GF-D8 (cell line): ENCODE measurements at places on chromosomes 4 and X.

- DNase-seq, result no peak
Observed at GRCh38 chr4:18621186-18621585, 599.6 kb upstream of the LCORL start.

GRCh38 chr4:173258866-173259265 is 75.3 kb downstream of the HMGB2 start:
- DNase-seq, result no peak

DNA sequence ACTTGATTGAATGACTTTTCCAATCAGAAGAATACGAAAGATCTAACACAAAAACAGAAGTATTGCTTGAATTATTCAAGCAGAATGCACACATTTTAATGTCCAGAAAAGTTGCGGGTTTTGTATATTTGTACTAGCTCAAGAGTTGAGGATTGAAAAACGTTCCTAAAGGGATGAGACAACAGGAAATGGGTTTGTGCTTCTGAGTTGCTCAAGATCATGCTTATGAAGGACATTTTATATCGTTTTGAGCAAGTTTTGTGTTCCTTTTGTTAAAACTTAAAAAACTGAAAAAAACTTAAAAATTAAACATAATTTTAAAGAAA is 353 bp upstream of the SMIM10 start:
- DNase-seq, result no peak

DNA sequence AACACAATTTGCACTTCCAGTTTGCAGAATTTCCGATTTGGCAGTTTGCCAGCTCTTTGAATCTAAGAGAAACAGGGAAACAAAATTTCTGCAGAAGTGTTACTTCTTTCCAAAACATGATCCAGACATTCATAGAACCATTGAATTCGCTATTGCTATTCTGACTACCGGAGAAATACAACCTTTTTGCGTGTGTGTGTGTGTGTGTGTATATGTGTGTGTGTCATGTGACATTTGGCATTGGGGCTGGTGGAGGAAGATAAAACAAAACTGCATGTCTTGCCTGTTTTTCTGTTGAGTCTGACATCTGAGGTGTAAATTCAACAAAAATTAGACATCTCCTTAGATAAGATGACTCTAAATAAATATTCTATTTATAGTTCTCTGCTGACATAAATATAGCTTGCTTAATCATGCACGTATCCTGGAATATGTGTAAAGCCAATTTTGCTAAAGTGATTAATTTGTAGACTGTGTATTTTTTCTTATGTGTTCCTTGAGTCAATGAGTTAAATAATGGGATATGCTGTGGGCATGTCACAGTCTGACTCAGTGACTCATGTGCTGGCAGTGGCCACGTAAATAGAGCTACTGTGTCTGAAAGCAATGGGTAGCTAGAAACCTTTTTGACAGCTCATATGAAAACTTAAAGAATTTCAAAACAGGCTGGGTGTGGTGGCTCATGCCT is 98.9 kb downstream of the HPGD start:
- peak; percentile 75 for DNase-seq

DNA sequence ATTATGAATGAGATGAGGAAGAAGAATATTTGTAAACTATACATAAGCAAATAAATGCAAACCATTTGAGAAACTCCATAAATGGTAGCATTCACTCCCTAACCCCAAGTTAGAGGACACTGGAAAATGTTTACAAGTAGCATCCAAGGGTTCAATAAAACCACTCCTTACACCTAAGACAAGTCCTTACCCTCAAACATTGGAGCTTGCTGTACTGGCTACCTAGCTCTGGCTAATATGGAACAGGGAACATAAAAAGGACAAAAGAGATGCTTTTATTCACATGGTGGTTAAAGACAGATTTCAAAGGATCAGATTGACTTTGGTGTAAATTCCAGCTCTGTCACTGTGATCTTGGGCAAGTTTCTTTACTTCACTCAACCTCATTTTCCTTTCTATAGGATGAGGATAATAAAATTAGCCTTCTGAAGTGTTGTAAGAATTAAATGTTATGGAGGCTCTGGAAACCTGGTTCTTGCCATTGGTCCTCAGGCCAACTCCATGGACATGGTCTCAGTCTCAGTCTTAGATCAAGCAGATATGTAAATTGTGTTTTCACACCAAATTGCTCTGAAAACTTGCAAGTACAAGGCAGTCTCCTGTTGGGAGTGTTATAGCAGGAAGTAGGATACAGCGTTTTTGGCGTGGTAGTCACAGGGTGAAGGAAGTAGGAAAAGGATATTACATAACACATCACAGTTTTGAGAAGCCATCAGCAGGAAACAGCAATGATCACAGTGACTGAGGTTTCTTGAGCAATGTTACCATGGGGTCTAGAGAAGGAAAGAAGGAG is 3.3 kb downstream of the CXCL1 start:
- DNase-seq, result peak; percentile 91

DNA sequence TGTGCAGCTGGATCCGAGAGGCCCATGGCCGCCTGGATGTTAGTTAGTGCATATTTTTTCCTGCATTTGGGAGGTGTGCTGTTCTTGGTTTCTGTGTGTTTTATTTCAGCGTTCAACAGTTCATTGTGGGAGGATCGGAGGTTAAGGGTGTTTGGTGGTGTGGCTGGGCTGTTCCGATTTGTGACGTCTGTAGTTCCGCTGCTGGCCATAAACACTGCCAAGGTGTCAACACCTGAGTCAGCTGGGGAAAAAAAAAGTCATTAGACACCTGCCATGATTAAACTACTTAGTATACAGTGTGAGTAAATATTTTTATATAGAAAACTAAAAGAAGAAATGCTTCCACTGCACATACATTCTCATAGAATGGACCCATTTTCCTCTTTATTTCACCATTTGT is 200.2 kb downstream of the APBB2 start:
- no peak for DNase-seq

DNA sequence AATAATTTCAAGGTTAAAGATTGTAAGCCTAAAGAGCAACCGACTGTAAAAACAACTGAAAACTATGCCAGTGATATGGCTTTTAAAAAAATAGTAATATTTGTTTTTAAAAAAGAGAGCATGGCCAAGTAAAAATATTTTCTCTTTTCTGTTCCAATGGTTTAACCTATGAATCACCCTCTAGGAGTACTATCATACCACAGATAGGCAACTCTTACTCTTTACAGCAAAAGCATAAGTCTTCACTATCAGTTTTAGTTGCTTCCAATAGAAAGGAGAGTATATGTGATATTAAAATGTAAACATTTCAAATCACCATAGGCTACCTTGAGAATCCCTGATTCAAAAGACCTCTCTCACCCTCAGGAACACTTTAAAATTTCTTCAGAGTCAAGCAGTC is 102.6 kb downstream of the AMELX start:
- DNase-seq, result no peak

DNA sequence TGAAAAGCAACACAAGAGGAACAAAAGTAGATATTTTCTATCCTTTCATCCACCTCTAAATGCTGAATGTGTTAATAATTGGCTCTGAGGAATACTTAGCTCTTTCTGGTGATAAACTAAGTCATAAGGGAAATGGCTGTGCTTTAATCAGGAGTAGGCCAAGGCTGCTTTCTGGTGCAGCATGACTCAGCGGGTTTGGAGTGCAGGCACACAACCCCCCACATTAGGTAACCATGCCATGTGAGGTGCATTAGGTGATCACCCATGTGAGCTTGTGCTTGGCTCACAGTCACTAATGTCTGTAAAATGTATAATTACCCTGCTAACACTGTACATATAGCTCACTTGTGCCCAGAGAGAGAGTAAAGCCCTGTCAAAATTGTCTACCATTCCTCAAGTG is 57.2 kb downstream of the USP38 start:
- DNase-seq, result no peak

GRCh38 chr4:146943691-146944375 is 1.8 kb downstream of the TTC29 start:
- DNase-seq, result no peak

GRCh38 chr4:88828842-88829571 is 131.4 kb upstream of the NAP1L5 start:
- DNase-seq, result no peak

- no peak for DNase-seq
Observed at GRCh38 chr4:147760695-147761094, 28.8 kb downstream of the ARHGAP10 start.

DNA sequence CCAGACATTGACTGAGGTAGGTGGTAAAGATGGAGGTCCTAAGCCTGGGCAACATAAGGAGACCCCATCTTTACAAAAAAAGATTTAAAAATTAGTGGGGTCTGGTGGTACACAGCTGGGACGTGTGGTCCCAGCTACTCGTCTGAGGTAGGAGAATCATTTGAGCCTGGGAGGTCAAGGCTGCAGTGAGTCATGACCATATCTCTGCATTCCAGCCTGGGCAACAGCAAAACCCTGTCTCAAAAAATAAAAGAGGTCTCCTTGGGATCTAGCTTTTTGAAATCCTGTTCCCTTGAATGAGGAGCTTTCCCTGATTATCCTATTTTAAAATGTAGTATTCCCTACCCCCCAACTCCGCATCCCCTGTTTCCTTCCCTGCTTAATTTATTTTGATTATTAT is 78.7 kb upstream of the OGT start:
- no peak for DNase-seq

DNA sequence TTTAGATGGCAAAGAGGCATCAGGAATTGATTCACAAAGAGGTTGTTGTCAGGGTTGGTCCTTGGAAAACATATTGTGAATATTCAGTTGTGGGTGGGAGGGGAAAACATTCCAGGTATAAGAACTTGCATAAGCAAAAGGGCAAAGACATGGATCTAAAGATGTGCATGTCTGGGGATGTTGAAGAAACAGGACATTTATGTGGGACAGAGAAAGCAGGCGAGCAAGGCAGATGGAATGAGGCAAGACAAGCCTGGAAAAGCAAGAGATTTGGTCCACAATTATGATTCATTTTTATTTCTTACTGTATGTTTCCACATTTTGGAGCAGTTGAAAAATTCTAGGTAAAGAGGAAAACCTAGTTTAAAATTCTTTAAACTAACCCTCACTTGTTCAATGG is 134.9 kb upstream of the CXXC4 start:
- no peak for DNase-seq

DNA sequence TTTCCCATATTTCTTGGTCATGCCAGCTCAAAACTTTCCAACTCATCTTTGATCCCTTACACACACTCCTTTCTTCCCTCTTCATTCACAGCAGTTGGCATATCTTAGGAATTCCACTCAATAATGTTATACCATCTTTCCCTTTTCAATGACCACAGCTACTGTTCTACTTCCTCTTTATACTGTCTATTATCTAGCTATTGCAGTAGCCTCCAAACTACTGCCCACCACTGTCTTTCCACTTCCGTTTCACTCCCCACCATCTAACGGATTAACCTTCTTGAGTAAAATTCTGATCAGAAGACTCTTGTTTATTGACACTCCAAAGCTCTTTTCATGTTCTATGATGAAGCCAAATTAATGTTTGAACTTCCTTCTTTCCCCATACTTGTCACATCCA is 55.8 kb downstream of the ADAMTS3 start:
- DNase-seq, result no peak

DNA sequence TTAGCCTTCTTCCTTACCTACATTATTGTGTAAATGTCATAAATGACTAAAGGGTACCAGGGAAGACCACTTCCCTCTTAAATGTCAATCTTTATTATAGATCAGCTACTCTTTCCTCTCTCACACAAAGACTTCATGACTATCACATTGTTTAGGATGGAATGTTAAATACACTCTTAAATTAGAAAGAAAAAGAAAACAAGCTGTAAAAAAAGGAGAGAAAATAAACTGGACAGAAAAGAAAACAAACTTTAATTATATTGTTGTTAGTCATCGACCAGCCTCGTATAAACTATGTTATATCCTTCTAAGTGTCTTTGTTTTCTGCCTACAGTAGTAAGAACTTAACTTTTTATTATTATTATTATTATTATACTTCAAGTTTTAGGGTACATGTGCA is 666.4 kb upstream of the NR3C2 start:
- DNase-seq, result no peak

- DNase-seq, result no peak
Observed at GRCh38 chrX:118506805-118507480, 11.3 kb downstream of the DOCK11 start.

DNA sequence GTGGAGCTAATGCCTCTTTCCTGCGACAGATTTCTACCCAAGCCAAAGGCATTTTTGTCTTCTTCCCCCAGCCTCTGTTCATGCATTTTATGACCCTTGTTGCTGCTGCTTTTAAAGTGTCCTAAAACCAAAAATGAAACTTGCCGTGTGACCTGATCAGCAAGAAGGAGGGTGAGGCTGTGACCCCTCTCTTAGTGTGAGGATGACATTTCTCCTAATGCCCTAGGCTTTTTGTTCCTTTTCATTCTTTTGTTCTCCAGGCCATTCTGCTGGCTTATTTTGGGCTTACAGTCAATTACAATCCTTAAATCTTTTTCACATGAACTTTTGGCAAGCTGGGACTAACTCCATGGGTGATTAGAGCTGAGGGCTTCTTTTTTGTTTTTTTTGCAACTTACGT is 34.4 kb downstream of the PTTG2 start:
- no peak for DNase-seq
